ENCODE measurements at places on chromosomes 3 and 15.
A peak's percentile ranks its signal among the peaks of the same experiment; 100 is the strongest.

DNA sequence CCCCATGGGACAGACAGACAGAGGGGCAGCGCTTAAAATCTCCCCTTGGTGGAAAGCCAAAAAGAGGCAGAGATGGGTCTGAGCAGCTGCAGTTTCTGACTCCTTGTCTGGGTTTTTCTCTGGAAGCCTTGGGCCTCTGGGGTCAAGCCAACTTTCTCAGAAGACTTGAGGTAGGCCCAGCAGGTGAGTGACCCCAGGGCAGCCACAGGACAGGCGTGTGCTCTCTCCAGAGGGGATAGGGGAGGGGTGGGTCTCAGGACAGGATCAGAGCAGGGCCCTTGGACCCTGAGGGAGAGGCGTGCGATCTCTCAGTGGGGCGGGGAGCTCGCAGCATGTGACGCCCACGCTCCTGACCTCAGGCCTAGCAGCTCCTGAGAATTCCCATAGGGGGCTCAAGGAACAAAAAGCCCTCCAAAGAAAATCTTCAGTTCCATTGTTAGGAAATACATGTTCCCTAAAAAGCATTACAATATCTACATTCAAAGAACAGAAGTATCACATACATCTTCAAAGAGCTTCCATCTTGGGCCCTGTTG lies 34.6 kb upstream of the DUSP7 start:
- no peak for DNase-seq

DNA sequence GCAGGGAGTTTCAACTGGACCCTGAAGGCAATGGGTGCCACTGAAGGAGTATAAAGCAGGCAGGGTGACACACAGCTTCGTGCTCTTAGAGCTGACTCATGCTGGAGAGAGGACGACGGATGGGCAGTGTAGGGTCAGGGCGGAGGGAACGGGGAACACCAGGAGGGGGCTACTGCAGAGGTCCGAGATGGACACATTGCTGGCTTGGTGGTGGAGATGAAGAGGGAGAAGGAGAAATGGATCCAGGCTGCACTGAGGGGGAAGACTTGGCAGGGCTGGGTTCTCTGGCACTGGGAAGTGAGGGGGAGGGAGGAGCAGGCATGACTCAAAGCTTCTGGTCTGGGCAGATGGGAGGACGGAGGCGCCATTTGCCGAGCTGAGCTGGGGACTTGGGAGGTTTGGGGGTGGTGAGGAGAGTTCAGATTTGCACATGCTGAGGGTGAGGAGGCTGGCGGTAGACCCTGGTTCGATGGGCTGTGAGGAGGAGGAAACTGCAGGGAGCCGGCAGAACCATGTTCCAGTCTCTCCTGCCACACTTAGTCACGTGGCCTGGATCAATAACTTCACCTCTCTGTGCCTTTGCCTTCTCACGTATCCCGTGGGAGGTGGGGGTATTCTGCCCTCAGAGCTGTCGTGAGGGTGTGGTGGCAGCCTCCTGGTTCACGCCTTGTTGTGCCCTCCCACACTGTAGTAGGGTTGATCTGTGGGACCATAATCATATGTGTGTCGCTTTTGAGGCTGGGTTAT lies 4.6 kb upstream of the KCTD6 start:
- peak; percentile 22 for DNase-seq

DNA sequence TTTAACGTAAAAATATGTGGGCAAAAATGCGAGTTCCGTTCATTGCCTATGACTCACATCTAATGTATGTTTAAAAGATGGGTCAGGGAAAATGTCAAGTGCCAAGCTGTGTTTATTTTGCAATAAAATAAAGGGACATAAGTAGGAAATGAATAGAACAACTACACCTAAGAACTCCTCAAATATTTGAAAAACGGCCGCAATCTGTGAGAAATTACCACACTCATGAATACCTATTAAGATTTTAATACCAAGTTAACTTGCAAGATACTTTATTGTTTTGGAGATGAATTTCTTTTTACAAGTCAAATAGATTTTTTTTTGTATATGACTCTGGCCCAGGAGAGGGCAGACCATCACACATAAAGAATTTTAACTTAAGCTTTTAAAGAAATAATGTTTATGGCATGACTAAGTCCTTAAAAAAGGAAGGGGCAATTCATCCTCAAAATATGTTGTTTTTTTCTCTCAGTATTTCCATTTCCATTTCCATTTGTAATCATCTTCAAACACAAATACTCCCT lies 152.7 kb downstream of the SUCNR1 start:
- peak; percentile 62 for DNase-seq

DNA sequence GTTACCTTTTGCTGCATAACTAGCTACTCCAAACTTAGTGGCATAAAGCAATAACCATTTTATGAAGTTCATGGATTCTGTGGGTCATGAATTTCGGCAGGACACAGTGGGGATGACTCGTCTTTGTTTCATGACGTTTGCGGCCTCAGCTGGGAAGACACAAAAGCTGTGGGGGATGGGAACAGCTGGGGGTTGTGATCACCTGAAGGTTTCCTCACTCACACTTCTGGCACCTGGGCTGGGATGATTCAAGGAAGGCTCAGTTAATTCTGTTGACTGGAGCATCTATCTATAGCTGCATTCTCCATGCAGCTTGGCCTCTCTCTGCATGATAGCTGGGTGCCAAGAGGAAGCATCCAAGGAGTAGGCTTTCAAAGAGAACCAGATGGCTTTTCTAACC lies 332.8 kb downstream of the ULK4 start:
- DNase-seq = no peak

DNA sequence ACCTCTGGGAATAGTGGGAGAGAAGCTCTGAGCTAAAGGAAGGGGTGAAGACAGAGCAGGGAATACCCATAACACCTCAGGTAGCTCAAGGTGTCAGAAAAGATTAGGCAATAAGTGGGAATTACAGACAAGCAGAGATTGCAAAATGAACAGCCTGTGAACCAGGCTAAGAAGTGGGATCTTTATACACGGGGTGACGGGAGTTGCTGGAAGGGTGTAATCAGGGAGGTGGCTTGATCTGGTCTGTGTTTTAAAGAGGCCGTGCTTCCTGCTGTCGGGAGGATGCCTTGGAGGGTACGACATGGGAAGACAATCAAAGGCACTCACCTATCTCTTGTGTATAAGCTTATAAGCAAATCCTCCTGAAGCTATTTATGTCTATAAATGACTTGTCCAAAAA lies 216.3 kb downstream of the CLSTN2 start:
- DNase-seq = no peak

DNA sequence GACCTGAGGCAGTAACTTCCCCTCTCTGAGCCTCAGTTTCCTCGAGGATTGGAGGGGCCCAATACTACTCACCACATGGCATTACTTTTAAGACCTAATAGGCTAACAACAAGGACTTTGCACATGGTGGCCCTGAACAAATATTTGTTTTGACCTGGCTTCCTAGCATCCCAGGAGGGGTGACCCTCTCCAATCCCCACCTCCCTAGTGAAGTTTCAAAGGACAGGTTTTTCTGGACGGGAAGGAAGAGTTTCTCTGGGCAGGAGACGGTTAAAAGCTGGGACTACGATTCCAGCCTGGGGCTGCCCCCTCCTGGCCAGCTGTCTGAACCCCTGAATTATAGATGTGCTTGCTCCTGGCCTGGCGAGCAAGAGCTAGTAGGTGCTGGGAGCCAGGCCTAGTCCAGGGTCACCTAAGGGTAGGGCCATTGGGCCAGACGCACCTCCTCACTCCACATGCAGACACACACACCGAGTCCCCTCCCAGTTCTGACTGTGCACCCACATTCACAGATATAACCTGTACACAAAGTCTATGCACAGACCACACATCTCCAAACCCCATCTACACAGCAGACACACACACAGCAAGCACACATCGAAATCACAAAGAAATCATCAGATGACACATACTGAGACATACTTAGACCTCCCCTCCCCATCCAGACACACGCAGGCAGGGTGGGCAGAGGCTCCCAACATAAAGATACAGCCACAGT lies 2.7 kb upstream of the ISL2 start:
- no peak for DNase-seq

GRCh38 chr3:111571907-111572460 lies 23.2 kb downstream of the ZBED2 start:
- no peak for DNase-seq

- no peak for DNase-seq
Measured at GRCh38 chr15:65796610-65797078, 4.6 kb upstream of the DENND4A start.

- DNase-seq = no peak
Measured at GRCh38 chr3:107450254-107450893, 72.4 kb upstream of the BBX start.

- DNase-seq = no peak
Measured at GRCh38 chr3:9600597-9600996, 47.0 kb upstream of the LHFPL4 start.

GRCh38 chr3:110932567-110932966 lies 139.0 kb upstream of the NECTIN3 start:
- no peak for DNase-seq

GRCh38 chr3:147200545-147200944 lies 205.8 kb downstream of the ZIC4 start:
- no peak for DNase-seq

GRCh38 chr3:138474163-138474562 lies 39.7 kb downstream of the ESYT3 start:
- no peak for DNase-seq

- peak; percentile 38 for DNase-seq
Measured at GRCh38 chr3:118544458-118544857, 490.2 kb downstream of the IGSF11 start.

DNA sequence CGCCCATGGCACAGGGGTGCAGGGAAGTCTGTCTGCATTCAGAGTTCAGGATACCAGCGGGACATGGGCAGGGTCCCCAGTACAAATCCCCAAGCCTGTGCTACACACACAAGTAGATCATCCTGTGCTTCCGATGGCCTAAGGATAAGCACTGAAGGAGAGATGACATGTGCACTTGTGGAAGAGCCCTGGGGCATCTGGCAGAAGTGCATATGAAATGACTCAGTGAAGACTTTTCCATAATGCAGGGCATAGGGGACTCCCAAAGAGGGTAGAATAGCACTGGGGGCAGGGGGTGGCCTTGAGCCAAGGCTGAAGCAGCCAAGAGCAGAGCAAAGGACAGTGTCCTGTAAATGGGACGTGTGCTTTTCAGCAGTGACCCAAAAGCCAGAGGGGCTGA lies 22.9 kb downstream of the ADAMTS17 start:
- no peak for DNase-seq

GRCh38 chr15:82165948-82166376 lies 96.6 kb downstream of the EFL1 start:
- no peak for DNase-seq

GRCh38 chr3:65671004-65671403 lies 367.7 kb downstream of the MAGI1 start:
- no peak for DNase-seq

GRCh38 chr15:57651445-57651844 lies 55.1 kb upstream of the POLR2M start:
- no peak for DNase-seq

DNA sequence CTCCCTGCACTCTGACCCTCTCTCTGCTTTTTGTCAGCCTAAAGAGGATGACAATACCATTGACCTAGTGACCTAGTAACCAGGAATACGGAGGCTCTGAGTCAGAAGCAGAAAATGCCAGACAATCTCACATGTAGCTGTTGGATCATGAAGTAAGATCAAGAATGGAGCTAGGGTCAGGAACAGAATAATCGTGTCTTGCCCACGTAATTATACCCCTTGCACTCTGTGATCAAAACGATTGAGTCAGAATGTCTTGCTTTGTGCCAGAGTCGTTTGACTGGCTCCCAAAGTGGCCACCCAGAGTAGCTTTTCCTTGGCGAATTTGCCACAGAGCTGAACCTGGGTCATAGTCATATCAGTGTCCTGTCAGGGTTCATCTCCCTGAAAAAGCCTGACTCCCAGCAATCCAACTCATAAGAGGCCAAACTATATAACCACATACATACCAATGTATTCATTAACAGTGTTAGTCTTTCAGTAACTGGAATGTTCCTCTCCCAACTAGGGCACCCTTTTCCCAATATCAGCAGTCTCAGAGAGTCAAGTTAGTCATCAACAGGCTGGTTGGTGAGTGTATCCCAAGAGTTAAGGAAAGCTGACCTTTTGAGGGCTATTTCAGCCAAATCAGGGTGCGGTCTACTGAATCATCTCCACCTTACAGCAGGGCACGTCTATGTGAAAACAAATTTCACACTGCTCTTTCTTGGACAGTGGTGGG lies 5.0 kb upstream of the CDV3 start:
- DNase-seq = peak; percentile 73

- DNase-seq = no peak
Measured at GRCh38 chr15:71455107-71455506, 339.8 kb downstream of the THSD4 start.

DNA sequence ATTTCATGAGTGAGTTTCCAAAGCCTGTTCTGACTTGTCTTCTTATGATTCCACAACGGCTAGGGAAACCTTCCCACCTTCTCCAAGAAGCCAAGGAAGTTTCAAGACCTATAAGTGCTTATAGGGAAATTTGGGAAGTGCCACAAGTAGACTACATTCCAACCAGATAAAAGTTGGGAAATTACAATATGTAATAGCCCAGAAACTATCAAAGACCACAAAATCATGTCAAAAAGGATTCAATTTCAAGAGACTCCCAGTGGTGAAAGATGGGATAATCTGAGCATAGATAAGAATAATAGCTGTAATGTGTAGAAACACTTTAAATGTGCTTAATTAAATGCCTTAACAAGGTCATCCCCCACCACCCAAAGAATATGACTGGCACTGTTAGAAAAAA lies 169.2 kb upstream of the SLC2A2 start:
- DNase-seq = no peak

DNA sequence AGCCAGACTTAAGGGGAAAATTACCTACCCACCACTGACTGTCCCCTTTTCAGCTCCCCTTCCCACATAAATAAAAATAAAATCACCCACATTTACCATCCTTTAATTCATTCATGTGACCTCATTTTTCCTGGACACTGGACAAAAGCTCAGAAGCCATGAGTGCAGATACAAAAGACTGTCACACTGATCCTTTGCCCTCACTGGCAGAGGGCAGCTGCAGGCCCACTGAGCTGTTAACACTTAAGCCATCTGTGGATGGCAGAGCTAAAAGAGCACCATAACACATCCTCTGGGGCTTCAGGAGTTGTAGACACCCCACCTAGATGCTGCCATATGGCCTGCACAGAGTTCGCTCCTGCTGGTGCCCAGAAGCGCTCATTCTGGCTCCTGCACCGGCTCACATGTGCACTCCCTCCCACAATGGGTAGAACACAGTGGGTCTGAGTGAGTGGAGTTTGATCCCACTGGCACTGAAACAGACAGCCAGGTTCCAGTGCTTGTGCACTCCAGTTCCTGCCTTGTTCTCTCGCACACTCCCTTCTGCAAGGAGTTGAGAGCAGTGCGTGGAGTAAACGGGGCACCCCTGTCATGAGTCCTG lies 38.8 kb downstream of the EDC3 start:
- no peak for DNase-seq
